Stimulated activated CD4-positive, alpha-beta T cell treated with anti-CD3 and anti-CD28 coated beads, Interleukin-1b, Interleukin-23, amount 100 ng/mL, for 1 hour (primary cell): ENCODE measurements at places on chromosomes 6 and 20.

DNA sequence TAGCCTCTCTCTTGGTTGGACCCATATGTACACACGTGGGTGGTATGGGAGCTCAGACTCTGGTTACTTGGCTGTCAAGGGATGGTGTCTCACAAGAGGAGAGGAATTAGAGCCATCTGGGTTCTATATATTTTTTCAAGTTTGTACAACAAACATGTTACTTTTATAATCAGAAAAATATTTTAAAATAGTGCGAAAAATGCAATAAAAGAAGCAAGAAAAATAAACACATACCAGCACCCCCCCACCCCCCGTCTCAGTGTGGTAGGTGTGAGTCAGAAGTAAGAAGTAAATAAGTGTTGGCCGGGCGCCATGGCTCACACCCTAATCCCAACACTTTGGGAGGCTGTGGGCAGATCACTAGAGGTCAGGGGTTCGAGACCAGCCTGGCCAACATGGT is 2.1 kb upstream of the TIAM2 start:
- no peak for DNase-seq

GRCh38 chr6:82371799-82372546 is 8.4 kb downstream of the TPBG start:
- no peak for DNase-seq

- no peak for DNase-seq
Observed at GRCh38 chr20:1818247-1818840, 76.9 kb upstream of the SIRPA start.

DNA sequence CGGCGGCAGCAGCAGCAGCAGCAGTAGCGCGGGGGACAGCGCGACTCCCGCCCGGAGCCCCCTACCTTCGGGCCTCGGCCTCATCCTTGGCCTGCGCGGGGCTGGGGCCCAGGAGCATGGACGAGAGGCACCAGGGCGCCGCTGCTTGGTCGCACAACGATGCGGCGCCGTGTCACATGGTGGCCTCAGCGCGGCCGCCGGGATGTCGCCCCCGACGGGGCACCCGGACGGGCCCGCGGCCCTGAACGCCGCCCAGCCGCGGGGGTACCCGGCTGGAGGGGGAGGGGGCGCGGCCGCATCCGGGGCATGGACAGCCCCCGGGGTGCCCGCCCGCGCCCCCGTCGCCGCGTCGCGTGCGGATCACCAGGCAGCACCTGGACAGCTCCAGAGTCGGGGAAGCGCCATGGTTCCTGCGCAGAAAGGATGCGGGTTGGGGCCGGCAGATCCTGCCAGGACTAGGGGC is 57.1 kb downstream of the CDH22 start:
- no peak for DNase-seq

GRCh38 chr6:156783958-156784357 is 6.8 kb downstream of the ARID1B start:
- DNase-seq: no peak

DNA sequence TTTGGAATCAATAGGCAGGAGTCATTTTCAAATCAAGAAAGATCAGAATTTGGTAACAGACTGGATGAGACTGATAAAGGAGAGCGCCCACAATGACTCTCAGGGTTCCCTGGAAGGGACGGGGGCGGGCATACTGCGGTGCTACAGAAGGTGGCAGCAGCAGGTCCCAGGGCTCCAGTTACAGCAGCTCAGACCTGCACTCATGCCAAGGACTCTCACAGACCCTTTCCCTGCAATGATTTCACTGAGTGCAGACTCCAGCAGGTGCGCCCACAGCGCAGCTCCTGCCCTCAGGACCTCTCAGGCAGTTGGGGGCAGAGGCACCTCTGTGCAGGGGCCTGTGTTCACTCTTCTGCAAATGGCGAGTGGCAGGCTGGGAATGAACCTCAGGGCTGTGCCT is 359.8 kb downstream of the ZFAND3 start:
- DNase-seq: no peak

- DNase-seq: no peak
Observed at GRCh38 chr6:15659181-15659580, 3.6 kb downstream of the DTNBP1 start.

DNA sequence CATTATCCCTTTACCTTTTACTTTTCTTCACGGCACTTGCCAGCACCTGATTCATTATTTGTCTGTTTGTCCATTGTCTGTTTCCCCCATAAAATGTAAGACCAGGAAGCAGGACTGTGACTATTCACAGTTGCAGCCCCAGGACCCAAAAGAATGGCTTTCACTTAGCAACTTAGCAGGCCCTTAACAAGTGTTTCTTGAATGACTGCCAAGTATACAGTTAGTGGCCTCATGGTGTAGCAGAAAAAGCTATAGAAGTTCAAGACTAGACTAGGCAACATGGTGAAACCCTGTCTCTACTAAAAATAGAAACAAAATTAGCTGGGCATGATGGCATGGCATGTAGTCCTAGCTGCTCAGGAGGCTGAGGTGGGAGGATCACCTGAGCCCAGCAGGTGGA is 4.3 kb downstream of the SLC26A8 start:
- DNase-seq: no peak

DNA sequence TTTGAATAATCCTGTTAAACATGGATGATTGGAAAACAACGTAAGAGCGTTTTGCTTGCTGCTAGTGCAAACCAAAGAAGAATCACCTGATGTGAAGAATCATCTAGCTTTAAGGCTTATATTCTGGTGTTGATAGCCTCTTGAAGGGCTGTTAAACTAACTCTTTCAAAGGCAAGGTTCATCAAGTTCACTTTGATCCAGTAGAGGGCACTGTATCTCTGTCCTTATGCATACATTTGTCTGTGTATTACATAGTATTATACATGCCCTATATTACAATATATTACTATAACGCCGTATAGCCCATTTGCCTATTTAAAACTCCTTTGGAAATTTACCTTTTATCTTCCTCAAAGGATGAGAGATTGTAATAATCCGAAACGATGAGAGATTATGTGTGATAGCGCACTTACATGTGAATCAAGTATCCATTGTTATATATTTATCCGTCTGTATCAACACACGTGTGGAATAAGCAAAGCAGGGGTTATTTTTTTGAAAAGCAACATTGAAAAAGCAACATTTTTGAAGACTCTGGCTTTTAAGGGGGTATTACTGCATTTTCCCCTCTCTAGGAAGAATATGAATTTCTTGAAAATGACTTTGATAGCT is 50.8 kb upstream of the NRN1 start:
- no peak for DNase-seq

- DNase-seq: no peak
Observed at GRCh38 chr20:14523090-14523489, 185.7 kb upstream of the FLRT3 start.
